ENCODE measurements at places on chromosomes 3 and 15. TPM values are rescaled to one million over a fixed set of nuclear protein-coding genes. Genes with fewer than 3 reads are reported as not detected.

Gene NSMCE3
- 21.7 TPM for total RNA-seq

Gene IRAK2
- 9.1 TPM for total RNA-seq

Gene GUCA1C
- not detected for total RNA-seq

Gene DLL4
- 10.5 TPM for total RNA-seq

Gene MYEF2
- 6.4 TPM for total RNA-seq

Gene CP
- total RNA-seq, result 111 TPM

Gene GPR62
- 0.13 TPM for total RNA-seq

Gene SLC22A13
- 0.54 TPM for total RNA-seq

Gene SOX14
- total RNA-seq, result not detected

Gene DNASE1L3
- total RNA-seq, result 53.3 TPM

Gene RHOV
- not detected for total RNA-seq

Gene ADIPOQ
- total RNA-seq, result 4.0 TPM

Gene CASR
- 1.2 TPM for total RNA-seq

Gene GOLGA8O
- 11.7 TPM for total RNA-seq

Gene FGD5
- 13.0 TPM for total RNA-seq

Gene LIPC
- 4.6 TPM for total RNA-seq

Gene TMEM212
- total RNA-seq, result not detected

Gene NANOGP8
- total RNA-seq, result 2.0 TPM

Gene SPSB4
- not detected for total RNA-seq
